ENCODE measurements at places on chromosomes 2 and 18.

GRCh38 chr2:130846686-130847375 is 10.1 kb downstream of the ARHGEF4 start:
- DNase-seq: no peak

GRCh38 chr2:128095201-128095600 is 4.2 kb downstream of the UGGT1 start:
- DNase-seq: no peak

- DNase-seq: no peak
Measured at GRCh38 chr2:55017428-55017827, 32.8 kb downstream of the RTN4 start.

DNA sequence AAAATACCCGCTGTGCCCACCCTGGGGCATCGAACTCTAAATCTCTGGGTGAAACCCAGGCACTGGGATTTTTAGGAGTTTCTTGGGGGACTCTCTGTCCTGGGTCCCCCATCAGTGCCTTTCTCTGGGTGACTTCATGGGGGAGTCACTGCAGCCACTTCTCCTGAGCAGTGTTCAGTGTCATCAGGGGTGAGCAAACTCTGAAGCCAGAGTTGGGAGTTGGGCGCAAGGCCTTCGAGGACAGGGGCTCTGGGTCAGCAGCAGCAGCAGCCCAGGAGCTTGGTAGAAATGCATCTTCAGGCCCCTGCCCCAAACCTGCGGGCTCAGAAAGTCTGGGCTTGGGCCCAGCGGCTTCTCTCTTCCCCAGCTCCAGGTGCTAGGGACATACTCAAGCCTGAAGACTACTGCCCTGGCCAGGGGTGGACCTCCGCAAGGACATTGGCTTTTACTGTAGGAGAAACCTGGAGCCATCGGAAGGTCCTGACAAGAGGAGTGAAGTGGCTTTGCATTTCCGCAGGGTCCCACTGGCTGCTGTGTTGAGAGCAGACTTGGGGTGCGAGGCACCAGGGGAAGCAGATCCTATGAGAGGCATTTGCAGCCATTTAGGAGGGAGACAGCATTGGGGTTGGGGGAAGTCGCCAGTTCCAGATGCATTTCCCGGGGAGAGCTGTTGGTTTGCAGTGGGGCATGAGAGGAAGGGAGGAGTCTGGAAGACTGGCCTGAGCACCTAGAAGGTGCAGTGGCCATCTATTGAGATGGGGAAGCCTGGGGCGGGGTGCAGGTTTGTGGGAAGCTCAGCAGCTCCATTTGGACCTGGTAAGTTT is 51.5 kb upstream of the FAHD2A start:
- no peak for DNase-seq

DNA sequence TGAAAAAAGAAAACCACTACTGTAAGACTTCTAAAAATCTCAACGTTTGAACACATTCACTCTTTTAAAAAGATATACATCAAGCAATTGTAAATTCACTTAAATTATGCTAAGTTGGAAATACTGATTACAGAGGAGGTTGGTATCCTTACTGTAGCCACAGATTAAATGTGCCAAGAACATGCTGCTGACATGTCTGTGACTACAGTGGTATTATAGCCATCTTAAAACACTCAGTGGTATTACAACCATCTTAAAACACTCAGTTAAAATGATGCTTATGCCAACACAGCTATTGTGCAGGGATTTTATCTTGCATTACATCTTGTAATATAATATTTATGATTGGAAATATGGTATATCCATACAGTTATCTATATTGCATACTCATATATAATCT is 50.0 kb downstream of the TMEM131 start:
- no peak for DNase-seq

DNA sequence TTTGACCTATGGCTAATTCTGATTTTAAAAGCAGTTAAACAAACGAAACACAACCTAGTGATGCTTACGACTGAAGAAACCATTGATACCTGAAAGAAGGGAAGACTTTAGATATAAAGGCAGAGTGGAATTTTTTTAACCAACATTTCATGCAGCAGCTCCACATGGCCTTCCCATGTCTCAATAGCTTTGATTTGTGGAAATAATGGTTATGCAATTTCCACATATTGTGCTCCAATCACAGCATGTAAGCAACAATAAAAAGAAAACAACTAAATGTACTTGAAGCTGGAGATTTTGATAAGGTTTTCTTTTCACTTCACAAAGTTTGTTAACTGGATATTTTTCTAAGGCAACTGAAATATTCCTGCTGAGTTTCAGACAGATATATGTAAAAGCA is 82.0 kb upstream of the SLC39A10 start:
- DNase-seq: no peak

- no peak for DNase-seq
Measured at GRCh38 chr2:61454383-61454782, 16.5 kb downstream of the USP34 start.

GRCh38 chr18:9993521-9994025 is 79.8 kb downstream of the VAPA start:
- no peak for DNase-seq

DNA sequence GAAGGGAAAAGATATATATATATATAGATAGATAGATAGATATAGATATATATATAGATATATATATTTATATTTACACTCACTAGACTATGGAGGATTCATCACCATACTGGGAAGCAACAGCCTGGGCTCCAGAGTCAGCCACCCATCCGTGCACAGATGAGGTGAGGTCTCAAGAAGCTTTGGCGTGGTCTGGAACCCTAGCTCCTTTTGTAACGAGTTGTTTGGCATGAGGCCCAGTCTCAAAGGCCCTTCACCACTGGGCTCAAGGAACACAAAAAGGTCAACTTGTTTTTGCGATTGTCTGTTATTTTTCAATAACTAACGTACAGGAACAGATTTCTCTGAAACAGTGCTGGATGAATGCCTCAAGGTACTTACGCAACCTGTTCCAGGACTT is 448.7 kb downstream of the CMPK2 start:
- no peak for DNase-seq

DNA sequence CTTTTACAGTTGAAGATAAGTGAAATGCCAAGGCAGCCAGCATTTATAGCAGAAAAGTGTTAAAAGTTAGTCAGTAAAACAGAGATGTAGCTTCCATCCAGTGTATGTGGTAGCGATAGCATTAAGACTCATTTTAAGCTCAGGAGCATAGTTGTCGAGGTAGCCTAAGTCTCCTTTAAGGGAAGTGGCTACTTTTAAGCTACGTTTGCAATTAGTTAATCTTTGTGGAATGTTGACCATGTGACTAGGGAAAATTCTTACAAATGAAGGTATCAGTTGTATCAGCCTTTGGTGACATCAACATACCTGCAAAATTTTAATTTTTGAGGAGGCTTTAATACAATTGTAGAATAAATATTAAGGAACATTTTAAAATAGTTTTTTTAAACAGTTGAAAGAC is 61.9 kb downstream of the LHCGR start:
- DNase-seq: no peak

Data from ELF-1 (cell line).